Activated CD8-positive, alpha-beta T cell treated with anti-CD3 and anti-CD28 coated beads, Interleukin-2, amount 10 ng/mL, durations not matched to agents 7 days and 5 days (primary cell): ENCODE measurements at places on chromosomes 13 and 19.

GRCh38 chr19:42273407-42274064 lies 4.5 kb downstream of the CIC start:
- no peak for DNase-seq

DNA sequence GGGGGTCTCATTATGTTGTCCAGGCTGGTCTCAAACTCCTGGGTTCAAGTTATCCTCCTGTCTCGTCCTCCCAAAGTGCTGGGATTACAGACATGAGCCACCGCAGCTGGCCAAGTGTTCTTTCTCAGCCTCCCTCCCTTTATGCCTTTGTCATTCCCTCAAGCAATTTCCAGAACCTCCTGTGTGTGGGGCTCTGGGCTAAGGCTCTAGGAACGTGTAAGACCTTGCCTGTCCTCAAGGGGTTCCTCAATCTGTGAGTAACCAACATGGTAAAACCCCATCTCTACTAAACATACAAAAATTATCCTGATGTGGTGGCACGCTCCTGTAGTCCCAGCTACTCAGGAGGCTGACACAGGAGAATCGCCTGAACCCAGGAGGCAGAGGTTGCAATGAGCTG lies 15.5 kb upstream of the SPACA4 start:
- DNase-seq, result no peak

GRCh38 chr13:80141123-80141849 lies 199.6 kb downstream of the SPRY2 start:
- no peak for DNase-seq

DNA sequence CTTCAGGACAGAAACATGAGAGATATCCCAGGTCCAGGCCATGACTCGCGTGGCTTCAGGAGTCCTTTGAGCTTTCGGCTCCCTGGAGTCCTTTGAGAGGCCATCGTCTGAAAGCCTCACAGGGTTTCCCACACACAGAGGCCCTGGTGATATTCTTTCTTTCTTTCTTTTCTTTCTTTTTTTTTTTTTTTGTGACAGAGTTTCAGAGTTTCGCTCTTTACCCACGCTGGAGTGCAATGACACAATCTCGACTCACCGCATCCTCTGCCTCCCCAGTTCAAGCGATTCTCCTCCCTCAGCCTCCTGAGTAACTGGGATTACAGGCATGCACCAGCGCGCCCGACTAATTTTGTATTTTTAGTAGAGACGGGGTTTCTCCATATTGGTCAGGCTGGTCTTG lies 5.5 kb downstream of the SIN3B start:
- no peak for DNase-seq

- no peak for DNase-seq
Observed at GRCh38 chr19:41409288-41409687, 11.7 kb downstream of the BCKDHA start.

DNA sequence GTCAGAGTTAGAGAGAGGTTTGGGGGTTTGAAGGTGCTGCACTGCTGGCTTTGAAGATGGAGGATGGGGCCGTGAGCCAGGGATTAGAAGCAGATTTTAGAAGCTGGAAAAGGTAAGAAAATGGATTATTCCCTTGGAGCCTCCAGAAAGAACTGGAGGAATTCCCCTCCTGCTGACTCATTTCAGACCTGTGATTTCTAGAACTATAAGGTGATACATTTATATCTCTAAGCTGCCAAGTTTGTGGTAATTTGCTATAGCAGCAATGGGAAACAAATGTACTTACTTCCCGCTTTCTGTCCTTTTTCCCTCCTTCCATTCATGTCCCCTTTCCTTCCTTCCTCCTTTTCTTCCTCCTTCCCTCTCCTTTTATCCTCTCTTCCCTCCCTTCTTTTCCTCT lies 78.5 kb upstream of the PCDH8 start:
- no peak for DNase-seq

- DNase-seq, result no peak
Observed at GRCh38 chr13:22482496-22483000, 698.2 kb upstream of the SGCG start.

- no peak for DNase-seq
Observed at GRCh38 chr13:44207476-44207875, 166.1 kb upstream of the SERP2 start.

GRCh38 chr13:81582381-81582780 lies 1241.5 kb upstream of the SPRY2 start:
- DNase-seq, result no peak

DNA sequence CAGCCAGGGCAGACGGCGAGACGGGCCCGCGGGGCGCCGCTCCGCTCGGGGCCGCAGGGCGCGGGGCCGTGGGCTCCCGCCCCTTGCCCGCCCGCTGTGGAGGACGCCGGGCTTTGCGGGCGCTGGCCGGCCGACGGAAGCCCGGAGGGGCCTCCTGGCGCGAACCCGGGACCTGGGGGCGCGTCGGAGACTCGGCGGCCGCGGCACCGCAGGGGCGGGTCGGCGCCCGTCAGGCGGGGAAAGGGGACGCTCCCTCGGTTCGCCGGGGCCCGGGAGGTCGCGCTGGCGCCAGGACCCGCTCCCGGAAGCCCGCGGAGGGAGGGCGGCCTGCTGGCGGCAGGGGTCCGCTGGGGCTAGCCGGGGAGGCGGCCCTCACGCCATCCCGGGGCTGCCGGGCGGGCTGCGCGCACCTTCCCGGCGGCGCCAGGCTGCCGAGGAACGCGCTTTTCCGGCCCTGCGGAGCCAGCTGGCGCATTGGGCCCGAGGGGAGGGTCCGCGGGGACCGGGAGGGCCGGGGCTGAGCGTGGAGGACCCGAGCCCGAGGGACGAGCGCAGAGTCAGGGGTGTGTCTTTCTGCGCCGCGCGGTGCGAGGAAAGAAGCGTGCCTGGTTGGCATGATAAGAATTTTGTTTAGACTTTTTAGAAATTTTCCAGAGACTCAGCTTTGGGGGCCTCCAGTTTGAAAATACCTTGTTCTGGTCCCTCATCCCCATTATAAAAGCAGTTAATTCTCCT lies 511 bp downstream of the GARRE1 start:
- DNase-seq, result peak; percentile 34

DNA sequence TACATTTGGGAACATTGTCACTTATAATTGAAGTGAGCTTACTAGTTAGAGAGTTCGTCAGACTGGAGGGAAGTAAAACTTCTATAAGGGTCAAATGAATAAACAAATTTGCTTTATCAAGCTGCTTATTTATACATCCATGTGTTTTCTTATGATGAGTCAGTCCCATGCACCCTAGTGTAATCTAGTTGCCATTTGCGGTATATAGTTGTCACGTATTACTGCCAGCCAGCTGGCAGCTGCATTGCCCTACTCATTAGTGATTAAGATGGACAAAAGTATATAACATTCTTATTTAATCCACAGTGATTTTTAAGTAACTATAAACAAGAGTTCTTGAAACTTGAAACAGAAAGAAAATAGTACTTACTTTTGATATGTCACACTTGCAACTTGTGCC lies 182.4 kb downstream of the GPC6 start:
- DNase-seq, result no peak

GRCh38 chr19:9757544-9758501 lies 10.7 kb downstream of the ZNF846 start:
- DNase-seq, result no peak

DNA sequence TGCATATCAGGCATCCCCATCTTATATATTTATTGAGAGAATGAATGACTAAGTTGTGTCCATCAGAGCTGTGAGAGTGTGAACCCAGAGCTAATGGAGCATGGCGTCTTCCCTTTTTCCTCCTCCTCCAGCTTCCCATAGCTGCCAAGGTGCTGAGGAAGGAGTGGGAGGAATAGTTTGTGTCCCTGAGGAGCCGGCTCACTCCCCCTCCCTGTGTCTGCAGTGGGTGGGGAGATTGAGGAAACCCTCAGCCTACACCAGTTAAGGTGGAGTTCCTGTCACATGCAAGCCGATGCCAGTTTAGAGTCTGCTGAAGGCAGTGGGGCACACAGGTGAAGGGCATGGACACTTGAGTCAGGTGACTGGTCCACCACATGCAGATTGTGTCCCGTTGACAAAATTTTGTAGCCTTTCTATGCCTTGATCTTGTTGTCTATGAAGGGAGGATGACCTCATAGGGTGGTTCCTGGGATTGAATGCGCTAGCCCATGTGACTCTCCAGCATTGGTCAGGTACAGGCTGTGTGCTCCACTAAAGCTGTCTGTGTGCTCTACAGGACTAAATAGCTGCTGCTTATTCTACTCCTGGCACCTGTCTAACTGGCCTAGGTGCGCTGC lies 47.6 kb upstream of the GPI start:
- no peak for DNase-seq

DNA sequence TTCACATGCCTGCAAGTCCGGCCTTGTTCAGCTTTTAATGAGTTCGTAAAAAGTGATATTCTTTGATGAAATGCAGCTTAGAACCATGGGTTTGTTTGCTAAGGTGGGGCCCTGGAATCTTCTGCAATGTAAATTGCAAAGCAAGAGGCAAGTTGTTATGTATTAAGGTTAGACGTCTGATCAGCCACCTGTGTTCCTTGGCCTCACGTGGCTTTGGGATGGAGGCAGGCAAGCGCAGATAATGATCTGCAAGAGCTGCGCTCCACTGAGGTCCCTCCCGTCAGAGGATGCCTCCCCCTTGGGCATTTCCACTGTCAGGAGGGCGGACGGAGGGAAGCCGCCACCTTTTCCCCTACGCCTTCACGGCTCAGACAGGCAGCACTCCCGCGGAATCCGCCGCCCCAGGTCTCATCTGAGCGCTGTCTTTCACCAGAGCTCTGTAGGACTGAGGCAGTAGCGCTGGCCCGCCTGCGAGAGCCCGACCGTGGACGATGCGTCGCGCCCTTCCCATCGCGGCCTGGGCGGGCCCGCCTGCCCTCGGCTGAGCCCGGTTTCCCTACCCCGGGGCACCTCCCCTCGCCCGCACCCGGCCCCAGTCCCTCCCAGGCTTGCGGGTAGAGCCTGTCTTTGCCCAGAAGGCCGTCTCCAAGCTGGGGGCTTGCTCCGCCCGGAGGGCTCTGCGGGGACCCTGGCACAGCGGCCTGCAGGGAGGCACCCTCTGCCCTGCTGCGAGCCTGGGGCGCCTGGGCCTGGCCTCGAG lies 110.9 kb downstream of the CRYL1 start:
- DNase-seq, result no peak

- DNase-seq, result no peak
Observed at GRCh38 chr13:98232456-98232855, 55.4 kb upstream of the RNF113B start.

- no peak for DNase-seq
Observed at GRCh38 chr19:6644796-6645195, 25.2 kb downstream of the TNFSF14 start.

DNA sequence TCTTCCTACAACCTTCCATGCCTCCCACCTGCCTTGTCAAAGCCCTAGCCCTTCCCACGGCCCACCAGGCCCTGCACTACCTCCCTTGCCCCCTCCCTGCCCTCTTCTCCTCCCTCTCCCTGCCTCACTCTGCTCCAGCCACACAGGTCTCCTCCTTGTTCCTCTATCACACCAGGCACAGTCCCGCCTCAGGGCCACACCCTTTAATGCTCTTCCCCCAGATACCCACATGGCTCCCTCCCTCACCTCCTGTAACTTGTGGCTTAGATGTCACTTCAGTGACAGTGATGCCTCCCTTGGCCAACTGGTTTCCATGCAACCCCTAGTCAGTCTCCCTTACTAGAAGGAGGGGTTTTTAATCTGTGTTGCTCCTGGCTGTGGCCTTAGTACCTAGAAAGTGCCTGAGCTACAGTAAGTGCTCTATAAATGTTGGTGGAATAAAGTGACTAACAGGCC lies 1.3 kb downstream of the SIRT6 start:
- DNase-seq, result peak; percentile 40

DNA sequence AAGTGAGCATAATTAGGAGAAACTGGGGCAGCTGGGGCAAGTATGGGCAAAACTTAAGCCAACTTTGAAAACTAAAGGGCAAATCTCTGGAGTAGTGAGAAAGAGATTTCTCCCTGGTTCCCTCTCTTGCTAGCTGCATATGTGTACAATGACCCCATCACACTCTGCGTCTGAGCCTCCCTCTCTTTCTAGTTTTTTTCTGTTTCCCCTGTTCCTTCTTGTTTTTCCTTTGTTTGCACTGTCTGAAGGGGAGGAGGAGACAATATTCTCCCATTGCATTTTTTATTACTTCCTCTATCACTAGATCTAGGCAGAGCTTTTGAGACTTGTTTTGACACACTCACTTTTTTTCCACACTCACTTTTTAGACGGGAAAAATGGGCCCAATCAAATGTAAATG lies 11.2 kb upstream of the CLDN10 start:
- DNase-seq, result no peak

DNA sequence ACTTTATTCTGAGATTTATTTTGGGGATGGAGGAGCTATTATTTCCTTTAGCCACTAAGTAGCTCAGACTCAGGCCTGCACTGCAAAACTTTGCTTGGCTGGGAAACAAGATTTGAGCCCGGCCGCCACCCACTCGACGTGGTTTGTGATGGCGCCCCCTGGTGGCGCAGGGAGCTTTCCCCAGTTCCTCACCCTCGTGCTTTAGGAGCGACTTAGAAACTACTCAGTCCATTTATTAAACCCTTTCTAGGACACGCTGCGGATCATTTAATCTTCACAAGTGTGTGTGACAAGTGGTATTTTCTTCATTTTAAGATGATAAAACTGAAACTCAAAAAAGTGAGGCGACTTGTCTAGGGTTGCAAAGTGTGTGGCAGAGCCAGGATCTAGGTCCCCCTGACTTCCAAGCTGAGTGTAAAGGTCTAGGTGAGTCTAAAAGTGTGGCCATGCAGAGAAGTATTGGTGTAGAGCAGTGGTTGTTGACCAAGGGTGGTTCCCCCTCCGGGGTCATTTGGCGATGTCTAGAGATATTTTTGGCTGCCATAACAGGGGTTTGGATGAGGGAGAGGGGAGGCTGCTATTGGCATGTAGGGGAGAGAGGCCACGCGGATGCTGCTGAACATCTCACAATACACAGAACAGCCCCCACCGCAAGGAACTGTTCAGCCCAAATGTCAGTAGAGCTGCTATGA lies 2.2 kb downstream of the CXCL17 start:
- DNase-seq, result peak; percentile 87

GRCh38 chr19:23774106-23774505 lies 15.4 kb upstream of the ZNF681 start:
- no peak for DNase-seq
